ENCODE measurements at places on chromosomes 4 and X.
A peak's percentile ranks its signal among the peaks of the same experiment; 100 is the strongest.

- no peak for DNase-seq
Observed at GRCh38 chr4:78749258-78749971, 26.7 kb upstream of the BMP2K start.

- no peak for DNase-seq
Observed at GRCh38 chr4:168336837-168337549, 18.4 kb upstream of the DDX60 start.

DNA sequence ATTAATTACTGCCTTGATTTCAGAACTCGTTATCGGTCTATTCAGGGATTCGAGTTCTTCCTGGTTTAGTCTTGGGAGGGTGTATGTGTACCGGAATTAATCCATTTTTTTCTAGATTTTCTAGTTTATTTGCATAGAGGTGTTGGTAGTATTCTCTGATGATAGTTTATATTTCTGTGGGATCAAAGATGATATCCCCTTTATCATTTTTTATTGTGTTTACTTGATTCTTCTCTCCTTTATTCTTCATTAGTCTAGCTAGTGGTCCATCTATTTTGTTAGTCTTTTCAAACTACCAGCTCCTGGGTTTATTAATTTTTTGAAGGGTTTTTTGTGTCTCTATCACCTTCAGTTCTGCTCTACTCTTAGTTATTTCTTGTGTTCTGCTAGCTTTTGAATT lies 32.1 kb downstream of the CDX4 start:
- DNase-seq = no peak

GRCh38 chr4:150581641-150582051 lies 305 bp upstream of the MAB21L2 start:
- no peak for DNase-seq

DNA sequence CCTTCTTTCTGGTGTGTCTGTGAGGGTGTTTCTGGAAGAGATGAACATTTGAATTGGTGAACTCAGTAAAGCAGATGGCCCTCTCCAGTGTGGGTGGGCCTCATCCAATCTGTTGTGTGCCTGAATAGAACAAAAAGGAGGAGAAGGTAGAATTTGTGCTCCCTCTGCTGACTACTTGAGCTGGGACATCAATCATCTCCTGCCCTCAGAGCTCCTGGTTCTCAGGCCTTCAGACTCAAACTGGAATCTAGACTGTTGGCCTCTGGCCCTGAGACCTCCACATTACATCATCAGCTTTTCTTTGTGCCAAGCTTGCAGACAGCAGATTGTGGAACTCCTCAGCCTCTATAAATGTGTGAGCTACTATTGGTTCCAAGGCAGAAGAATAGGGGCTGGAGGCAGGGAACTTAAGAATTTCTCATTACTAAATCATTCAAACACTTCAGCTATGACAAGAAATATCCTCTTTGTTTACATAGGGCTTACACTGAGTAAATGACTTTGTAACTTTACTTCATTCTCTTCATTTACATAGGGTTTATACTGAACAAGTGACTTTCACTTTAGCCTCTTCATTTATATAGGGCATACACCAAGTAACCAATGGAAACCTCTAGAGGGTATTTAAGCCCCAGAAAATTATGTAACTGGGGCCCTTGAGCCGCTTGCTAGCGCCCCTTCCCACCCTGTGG lies 86.9 kb upstream of the NWD2 start:
- no peak for DNase-seq

- no peak for DNase-seq
Observed at GRCh38 chr4:20288846-20289512, 37.3 kb downstream of the SLIT2 start.

GRCh38 chrX:10965174-10965798 lies 145.8 kb upstream of the HCCS start:
- DNase-seq = no peak

DNA sequence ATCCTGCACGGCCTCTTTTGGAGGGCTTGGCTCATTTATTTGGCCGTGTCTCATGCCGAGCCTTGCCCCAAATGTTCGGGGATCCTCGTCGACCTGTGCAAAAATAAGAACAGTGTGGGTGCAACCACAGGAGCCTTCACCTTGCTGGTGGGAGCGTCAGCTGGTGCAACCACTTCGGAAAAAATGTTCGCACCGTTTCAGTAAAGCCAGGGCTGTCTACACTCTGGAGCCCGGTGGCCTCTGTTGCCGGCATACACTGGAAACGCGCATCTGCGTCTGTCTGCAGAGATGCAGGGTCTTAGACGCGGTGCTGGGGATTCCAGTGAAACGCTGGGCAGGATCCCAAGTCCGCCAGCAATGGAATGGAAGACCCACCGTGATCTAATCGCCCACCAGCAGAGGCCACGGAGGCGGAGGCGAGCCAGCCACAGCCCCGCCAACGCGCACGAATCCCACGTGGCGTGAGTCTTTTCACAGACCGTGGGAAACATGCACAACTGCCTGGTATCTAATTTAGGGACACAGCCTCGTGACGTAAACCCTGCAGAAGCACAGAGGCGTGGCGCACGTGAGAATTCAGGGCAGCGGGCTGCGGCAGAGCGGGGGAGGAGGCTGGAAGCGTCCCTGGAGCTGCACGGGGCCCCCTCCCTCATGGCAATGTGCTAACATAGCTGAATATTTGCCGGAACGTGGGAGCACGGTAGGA lies 13.8 kb upstream of the MXD4 start:
- no peak for DNase-seq

GRCh38 chr4:2445130-2445529 lies 23.8 kb upstream of the RNF4 start:
- DNase-seq = no peak

GRCh38 chr4:15198070-15198727 lies 195.9 kb downstream of the CPEB2 start:
- DNase-seq = no peak

DNA sequence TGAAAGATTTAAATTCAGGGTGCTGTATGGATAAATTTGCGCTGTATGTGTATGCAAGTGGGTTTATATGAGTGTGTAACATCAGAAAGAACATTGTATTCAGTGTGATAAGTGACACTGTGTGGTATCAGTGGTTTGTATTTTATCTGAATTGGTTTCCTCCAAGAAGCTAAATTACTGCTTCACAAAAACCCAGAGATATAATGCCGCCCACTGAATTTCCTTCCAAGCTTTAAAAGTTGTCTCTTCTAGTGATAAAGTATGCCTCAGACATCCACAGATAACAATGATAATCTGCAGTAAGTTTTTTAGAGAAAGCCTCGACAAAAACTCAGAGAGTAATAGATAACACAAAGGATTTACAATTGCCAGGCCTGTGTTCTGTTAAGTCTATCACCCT lies 710.6 kb upstream of the HS3ST1 start:
- DNase-seq = no peak

GRCh38 chrX:139691493-139691842 lies 16.5 kb downstream of the MCF2 start:
- no peak for DNase-seq

DNA sequence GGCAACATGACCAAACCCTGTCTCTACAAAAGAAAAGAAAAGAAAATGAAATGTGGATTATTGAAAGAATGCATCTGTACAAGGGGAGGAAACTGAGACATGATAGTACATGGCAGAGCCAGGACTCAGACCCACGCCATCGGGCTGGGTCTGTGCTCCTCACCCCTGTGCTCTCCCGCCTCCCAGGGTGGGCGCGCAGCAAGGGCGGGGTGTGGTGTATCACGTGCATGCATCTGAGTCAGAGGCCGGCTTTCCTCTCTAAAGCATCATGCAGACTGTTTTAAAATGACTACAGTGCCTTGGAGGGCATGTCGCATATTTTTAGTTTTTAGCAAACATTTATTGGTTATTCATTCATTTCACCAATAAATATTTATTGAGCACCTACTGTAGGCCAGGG lies 47.8 kb downstream of the HTT-AS start:
- no peak for DNase-seq

- no peak for DNase-seq
Observed at GRCh38 chr4:4671774-4672349, 130.0 kb upstream of the STX18 start.

GRCh38 chr4:120225527-120225926 lies 158.9 kb upstream of the MAD2L1 start:
- no peak for DNase-seq

DNA sequence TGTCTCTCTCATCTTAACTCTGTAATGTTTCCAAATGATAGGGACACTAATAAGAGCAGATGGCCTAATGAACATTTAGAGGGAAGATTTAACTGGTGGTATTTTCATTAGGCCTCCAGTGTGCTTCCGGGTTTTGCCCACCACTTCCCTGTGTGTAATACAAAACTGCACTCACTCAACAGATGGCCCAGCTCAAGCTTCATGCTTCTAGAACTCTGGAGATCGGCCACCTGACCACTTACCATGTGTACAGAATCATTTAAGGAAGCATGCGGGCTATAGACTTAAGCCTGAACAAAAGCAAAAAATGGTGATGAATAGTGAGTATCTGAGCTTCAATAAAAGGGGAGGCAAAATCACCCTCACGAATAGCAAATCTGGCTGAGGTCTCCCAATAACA lies 89.3 kb downstream of the SH2D1A start:
- peak; percentile 90 for DNase-seq

GRCh38 chrX:129529685-129530281 lies 6.5 kb upstream of the SMARCA1 start:
- peak; percentile 60 for DNase-seq

GRCh38 chr4:170348945-170349344 lies 259.2 kb upstream of the AADAT start:
- DNase-seq = no peak

GRCh38 chrX:38044701-38045100 lies 38.3 kb downstream of the SYTL5 start:
- DNase-seq = no peak

GRCh38 chrX:140510306-140510676 lies 5.4 kb upstream of the SOX3 start:
- no peak for DNase-seq

DNA sequence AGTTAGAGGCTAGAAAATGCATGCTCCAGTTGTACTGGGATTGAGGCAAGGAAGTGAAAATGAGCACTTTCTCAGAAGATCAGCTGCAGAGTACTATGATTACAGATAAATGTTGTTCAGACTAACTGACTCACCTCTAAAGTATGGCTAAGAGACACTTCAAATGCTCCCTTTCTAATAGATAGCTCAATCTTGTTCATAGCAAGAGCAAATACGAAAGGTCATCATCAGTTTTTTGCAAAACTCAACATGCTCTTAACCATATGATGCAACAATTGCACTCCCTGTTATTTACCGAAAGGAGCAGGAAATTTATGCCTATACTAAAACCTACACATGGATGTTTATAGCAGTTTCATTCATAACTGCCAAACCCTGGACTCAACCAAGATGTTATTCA lies 838.4 kb upstream of the INTU start:
- DNase-seq = no peak

DNA sequence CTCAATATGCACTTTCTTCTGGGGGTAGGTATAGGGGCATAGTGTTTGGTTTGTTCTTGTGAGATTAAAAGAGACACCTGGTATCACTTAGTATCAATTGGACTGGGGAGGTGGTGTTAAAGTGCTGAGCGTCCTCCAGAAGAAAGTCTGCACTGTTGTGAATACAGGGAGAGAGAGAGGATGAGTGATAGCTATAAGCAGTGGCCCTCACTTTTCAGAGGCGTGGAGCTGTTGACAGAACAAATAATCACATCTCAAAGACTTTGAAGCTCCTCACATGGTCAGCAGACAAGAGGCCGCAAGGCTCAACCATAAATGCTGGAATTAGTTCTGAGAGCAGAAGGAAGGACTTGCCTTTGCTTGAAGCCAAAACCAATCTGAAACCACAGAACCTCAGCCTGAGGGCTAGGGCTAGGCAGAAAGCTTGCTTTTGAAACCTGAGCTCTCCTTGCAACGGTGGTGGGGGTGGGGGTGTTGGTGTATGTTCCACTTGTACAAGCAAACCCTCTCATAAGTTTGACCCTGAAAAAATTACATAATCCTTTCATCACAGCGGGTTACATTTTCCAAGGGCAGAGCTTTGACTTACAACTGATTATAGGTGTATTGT lies 123.2 kb upstream of the SCML1 start:
- DNase-seq = no peak

DNA sequence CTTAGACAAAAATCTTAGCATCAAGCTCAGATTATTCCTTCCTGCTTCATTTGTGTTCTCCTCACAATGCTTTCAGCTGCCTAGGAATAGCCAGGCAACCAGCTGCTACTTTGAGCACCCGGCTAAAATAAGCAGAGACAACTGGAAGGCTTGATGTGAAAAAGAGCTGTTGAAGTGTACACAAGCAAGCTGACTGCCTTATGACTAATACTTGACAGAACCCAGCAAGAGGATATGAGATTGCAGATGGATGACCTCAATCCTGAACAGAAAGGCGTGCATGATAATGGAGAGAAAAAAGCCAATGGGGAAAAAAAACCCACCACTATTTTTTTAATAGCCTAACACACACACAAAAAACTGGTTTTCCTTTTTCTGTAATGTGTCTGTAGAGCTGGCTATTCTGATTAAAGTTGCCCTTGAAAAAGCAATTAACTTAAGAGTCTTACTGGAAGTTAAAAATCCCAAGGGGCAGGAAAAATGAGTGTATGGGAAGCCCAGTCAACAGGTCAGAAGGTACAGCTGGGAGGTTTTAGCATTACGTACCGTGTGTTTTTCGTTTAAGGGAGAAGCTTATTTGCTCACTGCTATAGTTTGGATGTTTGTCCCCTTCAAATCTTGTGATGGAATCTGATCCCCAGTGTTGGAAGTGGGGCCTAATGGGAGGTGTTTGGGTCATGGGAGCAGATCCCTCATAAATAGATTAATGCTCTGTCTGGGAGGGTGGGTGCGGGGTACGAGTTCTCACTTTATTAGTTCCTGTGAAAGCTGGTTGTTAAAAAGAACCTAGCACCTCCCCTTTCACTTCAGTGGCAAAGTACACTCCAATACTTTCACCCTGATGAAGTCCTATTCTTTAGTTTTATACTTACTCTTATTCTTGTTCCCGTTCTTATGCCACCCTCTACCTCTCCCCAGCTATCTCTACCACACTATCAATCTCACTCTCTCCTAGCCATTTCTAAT lies 37.1 kb upstream of the HERC6 start:
- no peak for DNase-seq

- no peak for DNase-seq
Observed at GRCh38 chrX:129634541-129634940, 20.2 kb downstream of the APLN start.

GRCh38 chrX:29136904-29137303 lies 549.7 kb downstream of the IL1RAPL1 start:
- no peak for DNase-seq

GRCh38 chr4:102469806-102470205 lies 31.4 kb upstream of the NFKB1 start:
- no peak for DNase-seq

GRCh38 chr4:7812921-7813320 lies 126.7 kb downstream of the AFAP1 start:
- DNase-seq = no peak

Measured in NCI-H1092 (cell line).